Kidney tubule cell (primary cell): ENCODE measurements at places on chromosomes 7 and 10.

DNA sequence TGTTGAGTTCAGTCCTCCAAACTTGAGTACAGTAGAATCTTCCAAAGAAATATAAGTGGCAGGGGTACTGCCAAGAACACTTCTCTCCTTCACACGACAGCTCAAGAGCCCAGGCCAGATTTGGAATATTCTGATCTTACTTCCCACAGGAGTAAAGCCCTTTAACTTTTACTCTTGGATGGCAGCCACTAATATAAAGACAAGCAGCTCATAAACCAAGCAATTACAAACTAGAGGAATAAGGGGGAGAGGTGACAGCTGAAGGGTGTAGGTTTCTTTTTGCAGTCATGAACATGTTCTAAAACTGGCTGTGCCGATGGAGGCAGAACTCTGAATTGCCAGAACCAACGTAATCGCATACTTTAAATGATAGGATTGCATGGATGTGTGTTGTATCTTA lies 74.8 kb downstream of the SVIL start:
- no peak for DNase-seq

GRCh38 chr7:42886893-42887505 lies 24.9 kb downstream of the C7orf25 start:
- no peak for DNase-seq

GRCh38 chr10:97748116-97748515 lies 11.2 kb downstream of the ZFYVE27 start:
- no peak for DNase-seq

DNA sequence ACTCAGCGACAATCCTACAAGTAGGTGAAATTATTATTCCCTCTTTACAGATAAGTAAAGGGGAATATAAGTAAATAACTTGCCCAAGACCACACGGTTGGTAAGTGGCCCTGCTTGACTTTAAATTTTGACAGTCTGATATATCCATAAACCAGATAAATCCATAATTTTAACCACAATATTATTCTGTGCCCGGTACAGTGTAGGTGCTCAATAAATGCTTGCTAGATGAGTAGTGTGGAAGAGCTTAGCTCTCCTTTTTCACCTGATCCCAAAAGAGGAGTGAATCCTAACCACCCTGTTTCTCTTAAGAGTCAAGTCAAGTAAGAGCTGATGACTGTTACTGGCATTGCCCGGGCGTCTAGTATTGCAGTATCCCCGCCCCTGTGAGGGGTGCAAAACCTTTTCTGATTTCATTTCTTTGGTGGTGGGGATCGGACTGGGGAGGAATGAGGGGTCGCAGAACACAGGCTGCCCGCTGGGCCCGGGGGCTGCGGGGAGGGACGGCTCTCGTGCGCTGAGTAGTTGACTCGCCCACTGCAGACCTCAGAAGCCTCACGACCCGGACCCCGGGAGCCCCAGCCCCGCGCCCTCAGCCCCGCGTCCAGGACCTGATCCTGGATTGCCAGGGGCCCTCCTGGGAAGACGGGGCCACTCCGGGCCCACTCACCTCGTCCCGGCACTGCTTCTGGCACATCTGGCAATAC lies 490 bp downstream of the KIN start:
- peak; percentile 17 for DNase-seq

GRCh38 chr7:45237788-45238461 lies 80.3 kb downstream of the RAMP3 start:
- DNase-seq: peak; percentile 18

- DNase-seq: peak; percentile 73
Observed at GRCh38 chr10:50396491-50397311, 145.4 kb upstream of the ASAH2 start.

- no peak for DNase-seq
Observed at GRCh38 chr10:49298983-49299815, at the start of gene C10orf71. TSS of gene C10orf71 (plus strand) at chr10:49299170. CDS start at chr10:49322546, 23,376 bp downstream.

- DNase-seq: no peak
Observed at GRCh38 chr7:44678101-44678470, 70.6 kb upstream of the ZMIZ2 start.

DNA sequence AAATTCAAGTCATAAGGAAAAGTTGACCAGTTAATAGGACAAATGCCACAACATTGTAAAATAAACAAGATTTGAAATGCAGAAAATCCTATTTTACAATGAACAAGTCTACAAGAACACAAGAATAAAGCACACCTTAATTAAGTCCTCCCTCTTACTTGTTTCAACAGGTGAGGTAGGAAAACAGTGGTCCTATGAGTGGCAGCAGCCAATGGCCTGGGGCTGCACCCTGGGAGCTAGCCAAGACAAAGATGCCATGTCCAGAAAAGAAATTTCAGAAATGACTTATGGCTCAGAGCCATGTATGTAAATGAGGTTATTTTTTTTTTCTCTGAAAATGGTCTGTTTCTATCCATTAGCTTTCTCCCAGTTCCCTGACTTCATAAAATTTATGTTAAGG lies 14.3 kb downstream of the KLLN start:
- no peak for DNase-seq

DNA sequence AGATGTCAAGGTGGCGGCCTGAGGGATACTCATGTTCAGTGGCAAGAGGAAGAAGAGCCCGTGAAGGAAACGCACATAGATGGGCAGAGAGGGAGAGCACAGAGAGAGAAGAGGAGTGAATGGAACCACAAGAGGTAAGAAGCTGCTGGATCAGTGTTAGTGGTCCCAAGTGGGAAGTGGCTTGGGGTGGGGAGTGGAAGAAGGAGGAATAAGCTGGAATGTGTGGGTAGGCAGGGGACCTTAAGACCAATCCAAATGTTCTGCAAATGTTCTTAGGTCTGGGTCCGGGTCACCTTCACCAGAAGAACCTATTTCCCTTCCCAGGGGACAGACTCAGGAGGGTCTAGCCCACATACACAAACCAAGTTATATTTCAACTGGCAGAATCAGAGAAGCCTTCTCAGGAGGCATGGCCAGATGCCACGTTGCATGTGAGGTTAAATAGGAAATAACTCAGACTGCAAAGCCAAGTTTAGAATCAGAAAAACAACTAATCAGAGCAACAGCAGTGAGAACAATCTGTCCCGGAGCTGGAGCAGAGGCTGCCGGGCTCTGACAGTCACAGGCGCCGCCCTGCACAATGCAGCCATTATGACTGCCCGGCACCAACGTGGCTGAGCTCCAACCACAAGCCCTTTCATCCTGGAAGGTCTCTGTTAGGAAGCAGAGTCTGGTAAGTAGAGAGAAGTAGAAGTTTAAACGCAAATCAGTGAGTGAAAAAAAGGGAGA lies 78.6 kb upstream of the ARMC3 start:
- DNase-seq: peak; percentile 27

DNA sequence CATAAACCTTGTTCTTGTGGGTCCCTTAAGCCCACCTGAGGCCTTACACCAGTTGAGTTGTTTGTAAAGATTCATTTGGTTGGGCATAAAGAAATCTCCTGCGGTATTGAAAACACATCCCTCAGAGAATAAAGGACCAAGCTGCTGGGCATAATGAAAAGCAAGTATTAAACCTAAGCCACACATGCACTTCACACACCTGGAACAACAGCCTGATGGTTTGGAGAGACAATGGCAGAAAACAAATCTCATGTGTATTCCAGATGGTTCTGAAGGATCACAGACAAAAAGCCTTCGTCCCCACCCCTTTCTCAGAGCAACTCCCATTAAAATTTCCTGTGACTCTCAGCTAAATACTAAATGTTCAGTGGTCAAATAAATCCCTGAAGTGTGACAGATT lies 44.2 kb downstream of the FEZF1 start:
- no peak for DNase-seq

DNA sequence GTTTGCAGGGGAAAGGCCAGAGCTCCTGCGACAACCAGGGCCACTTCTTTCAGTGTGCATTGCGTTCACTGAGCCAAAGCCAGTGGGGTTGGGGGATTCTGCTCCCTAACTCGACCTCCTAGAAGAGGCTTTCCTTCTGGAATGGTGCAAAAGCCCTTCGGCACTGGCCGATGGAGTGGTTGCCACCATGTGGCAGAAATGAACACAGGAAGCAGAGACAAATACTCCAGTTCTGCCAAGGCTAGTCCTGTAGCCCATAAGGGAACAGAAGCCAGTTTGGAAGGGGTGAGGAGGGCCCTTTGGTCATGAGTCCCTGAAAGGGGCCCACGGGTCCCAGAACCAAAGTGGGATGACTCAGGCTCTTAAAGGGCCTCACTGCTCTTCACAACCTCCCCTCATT lies 29.7 kb upstream of the ACSL5 start:
- DNase-seq: no peak

DNA sequence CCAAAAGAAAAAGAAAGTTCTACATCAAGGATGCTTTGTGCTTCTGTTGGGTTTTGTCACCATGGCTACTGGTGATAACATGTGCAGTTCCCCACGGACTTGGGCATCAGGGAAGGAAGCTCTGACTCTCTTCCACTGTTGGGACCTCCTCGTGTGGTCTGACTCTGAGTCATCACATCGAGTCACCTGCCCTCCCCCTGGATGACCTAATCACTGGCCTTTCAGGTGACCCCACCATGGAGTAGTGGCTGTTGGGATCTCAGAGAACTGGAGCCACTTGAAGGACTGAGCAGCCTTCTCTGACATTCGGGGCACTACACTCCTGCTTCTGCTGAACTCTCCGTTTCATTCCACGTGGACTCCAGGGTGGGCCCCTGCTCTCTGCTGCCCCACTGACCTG lies 60.8 kb upstream of the DOCK1 start:
- DNase-seq: peak; percentile 90

DNA sequence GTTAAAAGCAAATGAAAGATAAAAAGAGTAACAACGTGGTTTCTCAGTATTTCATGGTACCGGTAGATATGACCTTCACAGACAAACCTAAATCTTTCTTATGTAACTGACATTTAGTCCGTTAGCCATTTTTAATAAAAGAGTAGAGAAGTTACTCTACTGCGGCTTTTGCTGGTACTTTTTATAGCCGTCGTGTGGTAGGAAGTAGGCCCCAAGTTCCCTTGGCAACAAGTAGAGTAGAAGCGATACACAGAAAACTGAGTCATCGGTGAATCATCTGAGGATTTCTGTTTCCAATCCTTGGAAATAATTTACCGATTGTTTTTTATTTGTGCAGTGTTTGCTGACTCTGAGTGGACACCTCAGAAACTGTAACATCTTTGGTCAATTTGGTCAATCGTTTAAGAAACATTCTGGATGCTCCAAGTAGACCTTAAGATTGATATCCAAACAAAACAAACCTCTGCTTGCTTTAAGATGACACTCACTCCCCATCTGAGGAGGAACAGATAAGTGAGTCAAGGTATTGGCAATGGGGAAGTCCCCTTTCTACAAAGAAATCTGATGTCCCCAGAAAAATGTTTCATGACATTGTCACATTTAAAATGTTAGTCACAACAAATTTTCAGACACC lies 63.9 kb upstream of the AHR start:
- DNase-seq: peak; percentile 95

DNA sequence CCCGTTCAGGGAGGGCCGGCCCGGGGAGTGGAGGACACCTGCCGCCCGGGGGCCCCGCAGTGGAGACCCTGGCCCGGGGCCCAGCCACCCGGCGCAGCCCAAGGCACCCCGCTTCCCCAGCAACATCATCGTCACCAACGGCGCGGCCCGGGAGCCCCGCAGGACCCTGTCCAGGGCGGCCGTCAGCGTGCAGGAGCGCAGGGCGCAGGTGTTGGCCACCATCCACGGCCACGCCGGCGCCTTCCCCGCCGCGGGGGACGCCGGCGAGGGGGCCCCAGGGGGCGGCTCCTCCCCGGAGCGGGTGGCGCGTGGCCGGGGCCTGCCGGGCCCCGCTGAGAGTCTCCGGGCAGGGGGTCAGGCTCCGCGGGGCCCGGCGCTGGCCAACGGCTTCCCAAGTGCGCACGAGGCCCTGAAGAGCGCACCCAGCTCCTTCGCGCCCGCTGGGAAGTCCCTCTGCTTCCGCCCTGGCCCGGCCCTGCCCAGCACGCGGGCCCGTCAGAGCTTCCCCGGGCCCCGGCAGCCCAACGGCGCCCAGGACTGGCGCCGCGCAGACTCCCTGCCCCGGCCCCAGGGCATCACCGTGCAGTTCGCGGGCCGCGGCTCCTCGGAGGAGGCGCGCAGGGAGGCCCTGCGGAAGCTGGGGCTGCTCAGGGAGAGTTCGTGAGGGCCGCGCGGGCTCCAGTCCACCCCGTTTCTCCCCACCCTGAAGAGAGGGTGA lies 46.7 kb downstream of the PROSER2 start:
- peak; percentile 38 for DNase-seq

DNA sequence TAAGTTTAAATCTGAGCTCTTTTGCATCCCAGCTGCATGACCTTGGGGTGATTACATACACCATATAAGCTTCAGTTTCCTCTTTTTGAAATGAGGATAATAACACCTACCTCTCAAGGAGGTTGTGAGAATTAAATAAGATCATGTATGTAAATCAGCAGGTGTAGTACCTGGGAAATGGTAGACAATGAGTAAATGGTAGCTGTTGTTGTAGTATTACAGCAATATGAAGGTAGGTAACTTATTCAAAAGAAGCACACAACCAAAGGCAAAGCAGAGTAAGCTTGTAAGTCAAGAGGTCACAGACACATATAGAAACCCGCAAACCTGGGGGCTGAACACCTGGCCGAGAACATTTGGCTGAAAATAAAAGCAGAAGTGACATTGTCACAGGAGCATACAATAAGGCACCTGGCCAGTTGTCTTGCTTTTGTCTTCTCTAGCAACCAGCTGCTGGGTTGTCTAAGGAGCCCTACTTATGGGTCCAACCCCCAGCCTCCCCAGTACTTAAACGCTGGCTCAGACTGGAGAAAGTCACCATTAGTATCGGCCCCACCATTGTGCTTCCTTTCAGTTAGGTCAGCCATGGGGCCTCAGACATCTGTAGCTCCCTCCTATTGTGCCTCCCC lies 203.6 kb upstream of the MKLN1 start:
- no peak for DNase-seq

- no peak for DNase-seq
Observed at GRCh38 chr7:107994421-107995030, 8.4 kb downstream of the LAMB1 start.

- DNase-seq: no peak
Observed at GRCh38 chr7:145845345-145845744, 271.3 kb upstream of the CNTNAP2 start.

- DNase-seq: no peak
Observed at GRCh38 chr7:41627645-41628298, 75.1 kb downstream of the INHBA start.

DNA sequence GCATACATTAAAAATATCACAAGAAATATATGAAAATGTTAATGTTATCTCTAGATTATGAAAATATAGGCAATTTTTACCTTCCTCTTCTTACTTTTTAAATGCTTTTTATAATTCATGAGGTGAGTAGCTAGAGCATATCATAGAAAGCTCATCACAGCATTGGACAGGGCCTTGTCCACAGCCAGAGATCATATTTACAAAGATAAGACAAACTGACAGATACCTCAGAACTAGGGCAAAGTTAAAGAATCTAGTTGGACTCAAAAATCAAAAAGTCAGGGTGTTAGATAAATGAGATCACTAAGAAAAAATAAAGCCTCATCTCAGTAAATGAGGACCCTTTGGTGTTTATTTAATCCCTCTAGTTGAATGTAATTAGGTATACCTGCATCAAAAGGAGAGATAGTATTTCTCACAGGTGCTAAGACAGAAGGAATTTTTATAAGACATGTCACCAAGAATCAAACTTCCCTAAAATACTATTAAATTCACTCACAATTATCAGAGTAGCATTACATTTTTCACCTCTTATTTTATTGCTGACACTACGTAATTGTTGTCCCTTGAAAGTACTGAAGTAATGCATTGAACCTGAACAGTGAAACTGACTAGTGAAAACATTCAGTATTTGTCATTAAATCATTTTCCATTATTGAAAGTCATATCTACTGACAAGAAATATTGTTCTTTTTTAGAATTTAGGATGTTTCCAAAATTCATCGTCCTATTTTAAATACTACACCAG lies 25.6 kb downstream of the CFAP69 start:
- DNase-seq: no peak

- no peak for DNase-seq
Observed at GRCh38 chr10:57664815-57665214, 602.9 kb downstream of the IPMK start.
